ENCODE measurements at places on chromosomes 11 and 22.

- DNase-seq = no peak
Measured at GRCh38 chr11:27205779-27206570, 157.0 kb downstream of the CCDC34 start.

- no peak for DNase-seq
Measured at GRCh38 chr11:16807306-16807705, 68.9 kb downstream of the C11orf58 start.

DNA sequence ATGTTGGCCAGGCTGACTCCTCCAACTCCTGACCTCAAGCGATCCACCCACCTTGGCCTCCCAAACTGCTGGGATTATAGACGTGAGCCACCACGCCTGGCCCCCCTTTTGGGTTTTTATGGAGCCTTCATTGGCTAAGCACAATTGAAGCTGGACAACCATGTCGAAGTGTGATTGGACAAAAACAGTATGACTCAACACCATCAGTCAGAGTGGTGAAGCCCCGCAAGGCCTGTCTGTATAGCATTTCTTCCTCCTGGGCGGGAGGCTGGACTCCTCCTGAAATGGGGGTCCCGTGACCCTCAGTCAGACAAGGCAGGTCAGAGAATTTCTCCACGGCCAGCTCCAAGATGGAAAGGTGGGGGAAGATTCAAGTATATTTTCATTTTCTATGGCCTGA lies 3.1 kb upstream of the PARVB start:
- DNase-seq = no peak

GRCh38 chr22:22431271-22432220 lies 77.0 kb downstream of the ZNF280B start:
- peak; percentile 32 for DNase-seq
